ENCODE measurements at places on chromosomes 2 and 18.

DNA sequence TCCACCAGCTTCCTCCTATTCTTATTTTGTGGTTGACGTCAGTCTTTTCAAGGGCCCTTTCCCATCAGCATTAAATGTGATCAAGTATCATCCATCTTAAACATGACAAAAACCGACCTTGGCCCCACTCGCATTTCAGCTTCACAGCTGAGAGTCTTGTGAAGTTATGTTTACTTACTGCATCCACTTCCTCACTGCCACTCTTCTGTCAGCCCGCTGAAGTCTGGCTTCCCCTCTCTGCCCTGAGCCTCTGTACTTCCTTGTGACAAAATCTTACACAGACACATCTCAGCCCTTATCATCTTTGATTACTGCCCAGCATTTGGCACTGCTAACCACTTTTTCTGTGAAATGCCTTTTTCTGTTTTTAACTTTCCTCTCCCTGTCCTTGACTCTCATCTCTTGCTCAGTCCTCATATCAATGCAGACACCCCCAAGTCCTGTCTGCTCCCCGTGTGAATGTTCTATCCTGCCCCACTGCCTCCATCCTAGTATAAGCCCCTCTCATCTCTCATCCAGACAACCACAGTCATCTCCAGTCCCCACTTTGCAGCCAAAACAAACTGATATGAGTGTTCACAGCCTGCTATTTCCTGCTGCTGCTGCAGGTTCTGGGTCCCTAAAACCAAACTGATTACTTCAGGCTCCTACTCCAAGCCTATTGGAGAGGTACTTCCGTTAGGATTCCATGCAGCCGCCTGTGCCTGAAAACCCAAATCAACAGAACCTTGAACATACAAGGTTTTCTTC, 31.4 kb downstream of the FOSL2 start:
- no peak for DNase-seq

GRCh38 chr2:14806613-14807012, 174.1 kb downstream of the LRATD1 start:
- DNase-seq, result no peak

- peak; percentile 24 for DNase-seq
Measured at GRCh38 chr2:23556929-23557328, 171.9 kb downstream of the KLHL29 start.

- DNase-seq, result no peak
Measured at GRCh38 chr2:64045938-64046337, 26.7 kb upstream of the VPS54 start.

DNA sequence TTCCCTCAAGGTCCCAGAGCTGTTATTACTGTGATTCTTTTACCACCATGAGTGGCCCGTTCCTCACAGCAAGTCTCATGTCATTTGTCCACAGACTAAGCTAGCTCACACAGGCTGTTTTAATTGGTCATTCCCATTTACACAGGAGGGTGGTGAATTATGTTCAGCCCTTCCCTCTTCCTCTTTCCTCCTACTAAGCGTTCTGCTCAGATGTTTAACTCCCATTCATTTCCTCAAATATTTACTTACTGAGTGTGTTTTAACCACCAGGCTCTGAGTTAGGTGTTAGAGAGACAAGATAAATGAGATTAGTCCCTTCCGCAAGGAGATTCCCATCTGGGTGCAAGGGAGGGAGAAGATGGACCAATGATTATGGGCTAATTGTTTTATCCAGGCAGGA, 403.6 kb upstream of the ACVR2A start:
- peak; percentile 57 for DNase-seq

DNA sequence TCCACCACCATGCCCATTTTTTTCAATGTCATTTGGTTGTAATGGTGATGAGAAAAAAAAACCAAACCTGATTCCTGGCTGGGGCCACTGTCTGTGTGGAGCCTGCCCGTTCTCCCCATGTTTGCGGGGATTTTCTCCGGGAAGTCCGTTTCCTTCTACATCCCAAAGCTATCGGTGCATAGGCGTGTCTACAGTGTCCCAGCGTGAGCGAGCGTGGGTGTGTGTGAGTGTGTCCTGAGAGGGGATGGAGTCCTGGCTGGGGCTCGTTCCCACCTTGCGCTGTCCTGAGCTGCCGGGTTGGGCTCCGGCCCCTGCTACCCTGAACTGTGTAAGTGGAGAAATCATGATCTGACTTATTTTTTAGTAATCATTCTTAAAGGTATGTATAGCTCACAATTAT, 7.3 kb upstream of the ZAP70 start:
- DNase-seq, result no peak

DNA sequence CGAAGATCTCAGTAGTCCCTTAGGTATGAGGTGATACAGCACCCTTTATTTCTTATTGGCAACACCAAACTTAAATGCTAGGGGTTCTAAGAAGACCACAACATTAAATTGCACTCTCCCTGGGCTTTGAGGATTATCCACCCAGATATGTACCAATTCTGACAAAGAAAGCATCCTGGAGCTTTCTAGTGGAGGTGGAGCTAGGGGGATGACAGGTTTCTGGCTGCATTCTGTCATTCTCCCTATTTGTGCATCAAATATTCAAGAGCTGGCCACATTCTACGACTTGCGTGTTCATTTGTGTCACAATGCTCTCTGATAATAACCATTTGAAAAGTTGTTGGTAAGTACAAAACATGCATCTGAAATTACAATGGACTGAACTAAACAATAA, 111.1 kb downstream of the CDH2 start:
- no peak for DNase-seq

DNA sequence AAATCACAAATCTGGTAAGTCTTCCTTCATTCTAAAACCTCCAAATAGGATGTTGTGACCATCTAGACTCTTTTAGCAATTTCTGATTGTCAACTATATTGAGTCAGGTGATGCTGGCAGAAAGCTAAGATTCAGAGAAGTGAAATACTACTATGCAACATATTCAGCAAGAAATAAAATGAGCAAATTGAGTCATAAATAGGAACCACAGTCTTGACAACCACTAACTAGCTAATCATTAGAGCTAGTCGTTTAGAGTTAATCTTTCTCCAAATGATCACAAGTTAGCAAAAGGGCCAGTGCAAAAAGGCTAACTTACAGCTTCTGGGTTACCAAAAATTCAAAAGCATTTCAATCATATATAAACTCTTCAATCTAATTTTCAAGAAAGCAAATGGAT, 54.5 kb downstream of the ROCK1 start:
- DNase-seq, result no peak

GRCh38 chr2:5696404-5696944, 4.3 kb downstream of the SOX11 start:
- no peak for DNase-seq

DNA sequence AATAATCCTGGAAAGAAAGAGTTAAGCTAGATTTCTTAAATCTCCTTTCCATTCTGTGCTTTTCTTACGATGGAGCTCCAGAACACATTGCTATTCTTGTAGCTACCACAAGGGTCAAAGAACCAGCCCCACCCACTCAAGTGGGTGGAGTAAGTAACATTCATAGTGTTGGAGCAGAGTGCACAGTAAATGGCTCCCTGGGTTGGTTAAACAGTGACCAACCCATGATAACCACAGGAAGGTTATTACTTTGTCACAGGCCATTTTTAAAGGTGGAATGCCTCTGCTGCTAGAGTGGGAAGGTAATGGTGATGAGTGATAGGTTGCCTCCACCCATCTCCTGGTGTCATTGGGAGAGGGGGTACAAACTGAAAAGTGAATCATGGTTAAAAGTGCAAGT, 13.9 kb downstream of the ARPC2 start:
- no peak for DNase-seq
